ENCODE measurements at places on chromosomes 1 and 21.

DNA sequence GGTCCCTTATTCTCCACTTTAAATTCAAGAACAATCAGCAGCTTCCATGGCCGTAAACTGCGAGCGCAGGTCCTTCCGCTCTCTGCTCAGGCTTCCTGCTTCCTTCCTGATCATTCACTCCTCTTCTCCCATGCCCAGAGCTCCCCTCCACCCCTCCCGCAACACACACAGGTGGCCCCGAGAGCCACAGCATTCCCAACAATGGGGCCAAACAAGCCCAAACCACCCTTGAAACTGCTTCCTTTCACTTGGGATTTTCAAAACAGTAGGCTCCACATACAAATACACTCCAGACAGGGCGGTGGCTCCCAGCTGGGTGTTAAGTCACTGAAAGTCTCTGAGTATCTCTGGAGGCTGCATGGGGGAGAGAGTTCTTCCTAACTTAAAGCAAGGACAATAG, 11.4 kb downstream of the FAM89A start:
- DNase-seq = no peak

GRCh38 chr21:38205940-38206339, 50.9 kb upstream of the KCNJ15 start:
- no peak for DNase-seq

- DNase-seq = no peak
Observed at GRCh38 chr1:186536273-186536890, 75.5 kb upstream of the PDC start.

DNA sequence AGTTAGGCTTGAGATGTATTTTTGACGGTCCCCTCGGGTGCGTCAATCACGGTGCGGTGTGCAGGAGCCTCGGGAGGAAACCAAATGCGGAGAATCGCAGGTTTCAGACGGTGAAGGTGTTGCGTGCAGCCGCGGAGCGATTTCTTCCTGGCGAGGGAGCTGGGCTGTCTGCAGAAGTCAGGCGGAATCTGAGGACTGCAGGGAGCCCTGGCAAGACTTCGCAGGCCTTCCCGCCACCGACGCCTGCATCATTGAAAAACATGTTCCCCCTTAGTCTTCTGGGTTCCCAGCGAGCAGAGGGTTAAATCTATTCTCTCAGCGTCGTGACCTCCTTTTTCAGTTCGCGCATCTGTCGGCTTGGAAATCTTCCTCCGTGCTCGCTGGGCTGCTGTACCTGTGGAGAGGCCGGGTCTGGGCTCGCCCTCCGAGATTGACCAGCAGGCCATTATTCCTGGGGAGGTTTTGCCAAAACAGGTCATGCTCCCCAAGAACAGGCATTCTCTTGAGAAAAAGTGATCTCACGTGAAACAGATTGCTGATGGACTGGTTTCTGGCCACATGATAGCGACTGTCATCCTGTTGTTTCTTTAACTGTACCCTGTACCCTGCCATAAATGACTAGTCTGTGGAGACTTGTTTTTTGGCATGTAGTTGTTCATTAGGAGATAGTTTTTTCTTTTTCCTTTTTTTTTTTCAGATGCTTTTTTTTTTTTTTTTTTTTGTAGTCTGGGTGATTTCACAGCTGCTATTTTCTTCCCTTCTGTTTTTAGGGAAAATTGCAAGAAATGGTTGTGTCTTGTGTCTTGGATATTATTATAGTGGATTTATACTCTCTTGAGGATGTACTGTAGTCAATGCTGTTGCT, 894 bp downstream of the EPB41 start:
- peak; percentile 60 for DNase-seq

- DNase-seq = no peak
Observed at GRCh38 chr1:200359610-200360163, 50.1 kb downstream of the ZNF281 start.

DNA sequence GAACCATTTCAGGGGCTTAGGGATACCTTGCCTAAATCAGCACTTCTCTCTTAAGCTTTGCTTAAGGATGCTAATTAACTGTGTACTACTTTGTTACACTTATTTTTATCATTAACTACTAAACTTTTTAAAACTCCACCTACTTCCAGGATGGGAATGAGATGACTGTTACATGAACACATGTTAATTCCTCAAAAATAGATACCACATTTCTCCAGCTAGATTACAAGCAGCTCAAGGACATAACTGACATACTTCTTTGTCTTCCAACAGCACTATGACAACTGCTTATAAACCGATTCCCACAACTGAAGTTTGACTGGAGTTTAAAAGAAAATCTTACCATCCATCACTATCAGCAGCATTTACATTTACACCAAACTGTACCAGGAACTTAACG, 53.7 kb downstream of the TP53BP2 start:
- no peak for DNase-seq

DNA sequence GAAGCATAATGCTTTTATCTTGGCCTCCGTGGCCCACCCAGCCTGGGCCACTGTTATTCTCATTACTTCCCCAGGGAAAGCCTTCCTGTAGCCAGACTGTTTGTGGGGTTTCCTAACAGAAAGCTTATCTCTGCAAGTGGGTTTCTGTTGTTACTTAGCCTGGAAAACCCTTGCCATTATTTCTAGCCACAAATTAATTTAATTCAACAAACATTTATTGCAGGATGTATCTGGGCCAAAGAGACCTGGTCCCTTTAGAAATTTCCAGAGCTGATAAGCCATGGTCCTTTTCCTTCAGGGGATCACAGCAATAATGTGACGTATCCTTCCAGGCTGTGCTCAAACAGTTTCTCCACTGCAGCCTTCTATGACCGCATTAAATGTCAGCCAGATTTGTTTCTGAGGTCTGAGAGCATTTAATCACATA, 20.9 kb downstream of the TNN start:
- no peak for DNase-seq

- DNase-seq = peak; percentile 82
Observed at GRCh38 chr1:200153277-200154055, 126.0 kb downstream of the NR5A2 start.

DNA sequence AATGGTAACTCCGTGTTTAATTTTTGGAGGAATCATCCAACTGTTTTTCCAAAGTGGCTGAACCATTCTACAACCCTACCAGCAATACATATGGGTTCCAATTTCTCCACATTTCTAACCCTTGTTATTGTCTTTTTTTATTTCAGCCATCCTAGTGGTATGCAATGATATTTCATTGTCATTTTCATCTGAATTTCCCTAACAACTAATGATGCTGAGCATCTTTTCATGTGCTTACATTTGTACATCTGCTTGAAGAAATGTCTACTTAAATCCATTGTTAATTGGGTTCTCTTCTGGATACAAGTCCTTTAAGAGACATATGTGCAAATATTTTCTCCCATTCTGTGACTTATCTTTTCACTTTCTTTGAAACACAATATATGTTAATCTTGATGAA, 43.3 kb downstream of the EPRS1 start:
- no peak for DNase-seq

GRCh38 chr1:87149241-87150041, 179.2 kb upstream of the LMO4 start:
- DNase-seq = no peak

- no peak for DNase-seq
Observed at GRCh38 chr1:51867479-51868232, 10.9 kb downstream of the NRDC start.

Measured in activated CD4-positive, alpha-beta T cell treated with anti-CD3 and anti-CD28 coated beads, Interleukin-2, Interleukin-6, amounts not matched to agents 100 ng/mL and 50 ng/mL, durations not matched to agents 16 hours and 8 hours (primary cell).